ENCODE measurements at places on chromosomes 12 and 14.

DNA sequence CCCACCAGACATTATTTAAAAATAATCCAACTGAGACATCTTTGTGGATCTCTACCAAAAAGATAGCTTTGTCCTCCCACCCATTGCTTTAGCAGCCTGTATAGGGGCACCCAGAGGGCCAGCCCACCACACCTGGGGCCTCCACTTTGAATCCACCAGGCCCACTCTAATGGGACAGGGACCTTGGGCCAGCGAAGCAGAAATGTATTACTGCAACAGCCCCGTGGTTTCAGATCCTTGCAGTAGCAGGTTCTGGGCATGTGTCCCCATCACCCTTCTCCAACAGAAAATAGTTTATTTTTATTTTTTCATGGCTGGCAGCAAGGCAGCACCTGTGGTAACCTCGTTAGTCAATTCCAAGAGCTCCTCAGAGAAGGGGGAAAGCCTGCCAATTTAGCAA, 218.4 kb downstream of the ZFP36L1 start:
- no peak for DNase-seq

- no peak for DNase-seq
Measured at GRCh38 chr12:80412343-80412953, 31.6 kb upstream of the PTPRQ start.

DNA sequence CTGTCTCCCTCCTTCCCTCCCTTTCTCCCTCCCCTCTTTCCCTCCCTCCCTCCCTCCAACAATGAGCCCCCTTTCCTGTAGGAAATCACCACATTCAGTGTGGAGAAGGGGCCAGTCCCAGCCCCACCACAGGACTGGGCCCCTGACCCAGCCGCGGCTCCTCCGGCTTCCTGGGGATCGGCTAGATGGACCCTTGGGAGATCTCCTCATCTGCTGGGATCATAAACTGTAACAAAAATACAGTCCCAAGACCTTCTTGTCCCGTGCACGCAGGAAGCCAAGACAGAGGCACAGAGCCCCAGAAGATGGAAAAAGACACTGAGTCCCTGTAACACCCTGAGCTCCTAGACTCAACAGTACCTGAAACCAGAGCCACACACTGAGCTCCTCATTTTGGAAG, 23.9 kb downstream of the DIO3 start:
- no peak for DNase-seq

DNA sequence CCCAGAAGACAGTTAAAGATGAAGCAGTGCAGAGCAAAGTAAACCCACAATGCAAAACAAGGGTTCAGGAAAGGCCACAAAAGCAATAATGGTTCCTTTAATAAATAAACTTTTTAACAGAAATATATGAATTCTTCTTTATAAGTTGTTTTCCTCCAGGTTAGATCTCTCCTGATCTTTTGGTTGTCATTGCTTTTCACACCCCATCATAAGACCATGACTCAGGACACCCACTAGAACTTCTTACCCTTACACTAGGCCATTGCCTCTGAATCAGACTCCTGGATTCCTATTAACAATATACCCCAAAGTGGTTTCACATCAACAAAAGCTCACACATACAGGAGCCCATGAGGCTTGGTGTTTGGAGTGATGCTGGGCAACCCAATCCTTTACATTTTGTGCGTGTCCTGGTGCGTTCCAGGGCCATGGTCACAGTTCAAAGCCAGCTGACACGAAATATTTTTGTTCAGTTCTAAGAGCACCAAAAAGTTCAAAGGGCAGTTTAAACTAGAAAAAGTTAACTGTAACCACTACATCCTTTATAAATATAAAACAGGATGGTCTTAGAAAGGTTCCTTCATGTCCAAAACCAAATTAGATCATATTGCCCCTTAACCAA, 187.0 kb downstream of the EPS8 start:
- no peak for DNase-seq

DNA sequence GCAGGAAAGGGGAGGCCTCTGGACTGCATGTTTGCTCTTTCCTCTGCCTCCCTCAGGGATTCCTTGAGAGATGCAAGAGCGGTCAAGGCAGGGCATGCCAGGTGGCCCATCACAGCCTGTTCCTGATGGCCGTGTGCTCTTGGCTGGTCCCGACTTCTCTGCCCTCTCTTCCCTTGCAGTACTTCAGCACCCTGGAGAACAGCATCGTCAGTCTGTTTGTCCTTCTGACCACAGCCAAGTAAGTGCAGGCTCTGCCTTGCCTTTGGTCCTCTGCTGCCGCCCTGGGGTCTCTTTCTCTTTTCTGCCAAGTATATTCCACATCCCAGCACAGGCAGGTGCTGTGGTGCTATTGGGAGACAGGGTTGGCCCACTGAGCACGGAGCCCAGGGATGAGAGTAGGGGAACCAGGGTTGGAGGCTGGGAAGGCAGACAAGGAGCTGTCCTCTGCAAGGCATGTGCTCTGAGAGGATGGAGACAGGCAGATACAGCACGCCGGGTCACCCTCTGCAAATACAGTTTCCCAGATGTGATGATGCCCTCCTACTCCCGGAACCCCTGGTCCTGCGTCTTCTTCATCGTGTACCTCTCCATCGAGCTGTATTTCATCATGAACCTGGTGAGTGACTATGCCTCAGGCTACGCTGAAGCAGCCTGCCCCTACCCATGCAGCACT, 51.9 kb downstream of the TPCN1 start:
- no peak for DNase-seq

DNA sequence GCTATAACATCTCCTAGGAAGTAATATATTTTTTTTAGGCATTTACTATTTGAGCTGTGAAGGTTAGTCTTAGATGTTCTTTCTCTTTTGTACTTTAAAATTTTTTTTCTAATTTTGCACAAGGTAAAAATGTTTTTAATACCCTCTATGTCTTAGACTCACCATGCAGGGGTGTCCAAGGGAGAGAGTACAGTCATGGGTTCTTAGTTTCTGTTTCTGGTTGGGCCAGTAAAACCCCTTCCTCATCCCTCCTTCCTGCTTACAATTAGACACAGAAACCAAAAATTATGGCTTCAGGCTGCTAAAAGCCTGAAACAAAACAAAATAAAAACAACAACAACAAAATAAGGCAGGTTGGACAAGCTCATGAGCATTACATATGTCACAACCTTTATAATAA, 193.0 kb downstream of the SYT1 start:
- no peak for DNase-seq

DNA sequence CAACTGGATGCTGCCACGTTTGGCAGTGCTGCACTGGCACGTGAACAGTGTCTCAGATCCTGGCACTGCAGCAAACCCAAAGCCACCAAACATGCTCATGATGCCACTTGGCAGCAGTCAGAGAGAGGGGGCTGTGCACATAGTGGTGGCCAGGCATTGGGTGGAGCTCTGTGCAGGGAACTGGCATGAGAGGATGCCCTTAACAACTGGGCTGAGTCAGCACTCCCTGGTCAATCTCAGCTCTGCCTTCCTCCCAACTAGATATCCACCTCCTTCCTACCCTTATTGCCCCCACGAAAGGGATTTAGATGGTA, 37.0 kb downstream of the ZFHX2 start:
- DNase-seq = no peak

DNA sequence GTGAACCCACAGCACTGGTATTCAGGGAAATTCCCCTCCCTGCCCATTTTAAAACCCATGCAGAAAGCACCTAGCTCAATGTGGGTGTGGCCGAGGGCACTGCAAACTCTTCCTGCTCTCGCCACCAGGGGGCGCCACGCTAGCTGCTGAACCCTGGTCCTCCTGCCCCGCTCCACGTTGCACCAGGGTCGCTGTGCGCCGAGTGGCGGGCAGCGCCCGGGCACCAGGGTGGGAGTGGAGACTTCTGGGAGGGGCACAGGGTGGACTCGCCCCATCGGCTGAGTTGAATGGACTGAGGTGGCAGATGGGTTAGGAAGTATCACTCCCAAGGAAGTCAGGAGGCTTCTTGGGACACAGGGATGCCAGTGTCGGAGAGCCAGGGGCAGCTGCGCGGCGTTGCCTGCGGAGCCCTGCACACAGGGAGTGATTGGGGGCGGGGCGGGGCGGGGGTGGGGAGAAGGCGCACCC, 48.1 kb upstream of the BCL11B start:
- DNase-seq = peak; percentile 52
